ENCODE measurements at places on chromosomes 7 and 10.

DNA sequence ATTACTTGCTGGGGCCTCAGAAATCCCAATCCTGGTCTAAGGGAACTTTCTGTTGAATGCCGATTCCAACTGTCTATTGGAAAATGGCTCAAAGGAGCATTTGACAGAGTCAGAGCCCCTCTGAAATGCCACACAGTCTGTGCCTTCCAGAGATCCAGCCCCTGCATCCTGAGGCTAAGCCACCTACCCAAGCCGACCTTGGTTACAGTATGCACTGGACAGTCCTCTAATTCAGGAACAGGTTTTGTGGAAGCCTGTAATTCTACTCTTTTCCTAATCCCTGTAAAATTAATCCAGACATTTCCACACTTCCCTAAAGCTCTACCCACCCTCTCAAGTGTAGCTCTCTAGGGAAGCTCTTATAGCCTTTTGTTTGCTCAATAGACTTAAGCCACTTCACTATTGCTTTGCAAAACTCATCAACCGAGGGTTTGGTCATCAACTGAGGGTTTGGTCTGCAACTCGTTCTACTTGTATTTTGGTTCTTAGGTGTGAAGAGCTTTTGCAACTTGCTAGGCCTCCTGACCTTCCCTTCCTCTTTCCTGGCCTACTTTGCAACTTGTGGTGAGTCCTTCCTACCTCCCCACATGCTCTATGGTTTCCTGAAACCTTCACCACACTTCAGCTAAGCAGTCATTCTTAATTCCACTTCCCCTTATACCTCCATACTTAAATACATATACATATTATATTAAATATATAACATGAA is 364.8 kb downstream of the SFMBT2 start:
- no peak for DNase-seq

GRCh38 chr7:4070214-4070613 is 611.9 kb upstream of the FOXK1 start:
- no peak for DNase-seq

GRCh38 chr7:18119985-18120384 is 92.3 kb upstream of the PRPS1L1 start:
- DNase-seq, result no peak

- DNase-seq, result no peak
Measured at GRCh38 chr7:116087291-116087690, 56.7 kb upstream of the TFEC start.

GRCh38 chr10:89236226-89236797 is 15.3 kb downstream of the LIPA start:
- DNase-seq, result no peak

- DNase-seq, result no peak
Measured at GRCh38 chr7:135828604-135829003, 80.0 kb upstream of the FAM180A start.

Measured in stimulated activated CD8-positive, alpha-beta memory T cell treated with anti-CD3 and anti-CD28 coated beads, Interleukin-12 subunit alpha, Interleukin-12 subunit beta, amount 100 ng/mL, for 4 hours (primary cell).